ENCODE measurements at places on chromosomes 2 and 18.

DNA sequence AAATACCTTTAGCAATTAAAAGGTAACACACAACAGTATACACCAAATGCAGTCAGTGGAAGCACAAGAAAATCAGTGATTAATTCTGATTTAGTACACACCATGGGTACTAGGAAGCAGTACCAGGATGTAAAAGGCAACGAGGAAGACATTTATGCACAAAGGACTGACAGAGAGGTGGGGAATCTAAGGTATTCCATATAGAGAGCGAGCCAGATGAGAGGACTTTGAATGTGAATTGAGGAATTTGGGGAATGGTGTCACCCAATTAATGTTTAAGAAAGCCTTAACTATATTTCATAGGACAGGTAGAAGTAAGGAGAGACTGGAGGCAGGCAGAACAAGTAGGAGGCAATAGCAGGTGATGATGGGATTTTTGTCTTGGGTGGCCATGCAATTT, 11.7 kb downstream of the CPS1 start:
- no peak for DNase-seq

GRCh38 chr2:215750763-215751162, 262.6 kb downstream of the MREG start:
- DNase-seq = no peak

DNA sequence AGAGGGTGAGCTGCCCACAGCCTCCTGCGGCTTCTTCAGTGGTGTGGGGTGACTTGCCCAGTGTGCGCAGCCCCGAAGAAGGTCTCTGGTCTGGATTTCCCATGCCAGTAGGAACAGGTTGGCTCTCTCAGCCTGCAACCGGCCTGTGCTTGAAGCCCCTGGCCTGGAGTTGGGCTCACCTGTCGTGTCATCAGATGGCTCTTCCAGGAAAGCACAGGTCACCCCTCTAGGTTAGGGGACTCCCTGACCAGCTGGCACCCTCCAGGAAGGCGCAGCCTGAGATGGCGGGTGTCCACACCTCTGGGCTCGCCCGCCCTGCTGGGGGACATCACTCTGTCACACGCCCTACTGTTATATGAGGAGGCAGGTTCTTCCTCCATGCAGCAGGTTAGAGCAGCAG, 179.8 kb downstream of the SEPTIN10 start:
- DNase-seq = no peak

DNA sequence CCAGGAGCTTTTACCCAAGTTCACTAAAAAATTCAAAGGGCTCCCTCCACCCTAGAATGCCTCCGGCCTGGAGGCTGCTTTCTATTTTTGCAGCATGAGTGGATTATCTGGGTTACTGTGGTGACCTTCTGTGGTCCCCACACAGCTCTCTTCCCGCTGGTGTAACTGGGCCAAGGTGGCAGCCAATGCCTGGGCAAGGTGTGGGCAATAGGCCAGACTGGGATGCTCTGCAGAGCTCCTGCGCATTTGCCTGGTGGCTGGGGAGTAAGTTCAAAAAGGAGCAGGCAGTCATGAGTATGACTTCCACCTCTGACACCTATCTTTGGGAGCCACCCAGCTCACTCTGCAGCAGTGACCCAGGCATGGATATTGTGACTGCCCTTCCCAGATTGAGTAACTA, 130.5 kb upstream of the SPRED2 start:
- no peak for DNase-seq

- DNase-seq = no peak
These were observed 139.1 kb downstream of the C1D start for GRCh38 chr2:67923696-67924095.

GRCh38 chr2:9656270-9656766, 25.5 kb upstream of the YWHAQ start:
- DNase-seq = peak; percentile 62

- DNase-seq = no peak
These were observed 1.1 kb upstream of the RNU4ATAC start for GRCh38 chr2:121529439-121530211.

DNA sequence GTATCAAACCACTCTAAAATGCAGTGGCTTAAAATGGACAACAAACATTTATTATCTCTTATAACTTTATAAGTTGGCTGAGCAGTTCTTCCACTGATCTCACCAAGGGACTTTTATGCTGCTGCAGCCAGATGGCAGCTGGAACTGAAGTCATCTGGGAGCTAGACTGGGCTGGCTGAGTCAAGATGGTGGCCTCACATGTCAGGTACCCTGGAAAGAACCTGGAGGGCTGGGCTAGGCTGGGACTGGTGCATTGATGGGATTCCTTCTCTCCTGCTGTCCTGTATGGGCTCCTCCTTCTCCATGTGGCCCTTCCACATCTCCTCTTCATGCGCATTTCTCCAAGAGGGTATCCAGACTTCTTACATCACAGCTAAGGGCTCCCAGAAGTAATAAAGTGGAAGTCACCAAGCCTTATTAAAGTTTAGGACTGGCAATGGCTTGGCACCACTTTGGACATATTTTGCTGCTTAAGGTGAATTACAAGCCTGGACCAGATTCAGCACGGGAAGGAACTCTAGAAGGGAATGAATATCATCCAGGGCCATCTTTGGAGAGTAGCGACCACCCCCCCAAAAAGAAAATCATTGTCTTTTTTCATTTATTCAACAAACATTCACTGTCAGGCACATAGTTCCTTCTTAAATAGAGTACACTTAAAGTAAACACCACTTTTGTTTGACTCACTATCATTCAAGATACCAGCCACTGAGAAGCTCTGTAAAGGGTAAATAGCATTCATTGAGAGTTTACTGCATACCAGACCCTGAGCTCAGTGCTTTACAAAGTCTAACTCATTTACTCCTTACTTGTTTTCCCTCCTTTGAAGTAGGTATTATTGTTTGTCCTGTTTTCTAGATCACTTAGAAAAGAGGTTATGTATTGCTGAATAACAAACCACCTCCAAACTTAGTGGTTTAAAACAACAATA, 138.0 kb downstream of the ZFP36L2 start:
- DNase-seq = no peak

- DNase-seq = no peak
These were observed 33.9 kb downstream of the LAMA3 start for GRCh38 chr18:23723121-23723520.

- DNase-seq = no peak
These were observed 174.2 kb downstream of the PRPF40A start for GRCh38 chr2:152542995-152543481.

DNA sequence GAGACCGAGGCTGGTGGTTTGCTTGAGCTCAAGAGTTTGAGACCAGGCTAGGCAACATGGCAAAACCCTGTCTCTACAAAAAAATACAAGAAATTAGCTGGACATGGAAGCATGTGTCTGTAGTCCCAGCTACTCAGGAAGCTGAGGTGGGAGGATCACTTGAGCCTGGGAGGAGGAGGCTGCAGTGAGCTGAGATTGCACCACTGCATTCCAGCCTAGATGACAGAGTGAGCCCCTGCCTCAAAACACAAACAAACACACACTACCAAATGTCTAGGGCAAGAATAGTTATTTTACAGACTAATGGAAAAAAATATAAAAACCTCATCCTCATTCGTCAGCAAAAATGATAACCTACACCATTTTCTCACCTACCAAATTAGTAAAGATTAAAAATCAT, 15.3 kb downstream of the BUB1 start:
- DNase-seq = no peak
